ENCODE measurements at places on chromosomes 1 and 21.

- no peak for ATAC-seq
Measured at GRCh38 chr1:4624141-4624715, 30.2 kb upstream of the AJAP1 start.

- ATAC-seq, result no peak
Measured at GRCh38 chr1:31811605-31812004, 4.2 kb downstream of the SPOCD1 start.

DNA sequence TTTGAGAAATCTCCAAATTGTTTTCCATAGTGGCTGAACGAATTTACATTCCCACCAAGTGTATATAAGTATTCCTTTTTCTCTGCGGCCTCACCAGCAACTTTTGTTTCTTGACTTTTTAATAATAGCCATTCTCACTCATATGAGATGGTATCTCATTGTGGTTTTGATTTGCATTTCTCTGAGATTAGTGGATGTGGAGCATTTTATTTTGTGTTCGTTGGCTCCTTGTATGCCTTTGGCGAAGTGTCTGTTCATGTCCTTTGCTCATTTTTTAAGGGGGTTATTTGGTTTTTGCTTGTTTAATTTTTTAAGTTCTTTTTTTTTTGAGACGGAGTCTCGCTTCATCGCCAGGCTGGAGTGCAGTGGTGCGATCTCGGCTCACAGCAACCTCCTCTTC is 45.1 kb upstream of the MPC2 start:
- ATAC-seq, result no peak

GRCh38 chr1:220391491-220391890 is 119.2 kb upstream of the RAB3GAP2 start:
- no peak for ATAC-seq

- peak; percentile 52 for ATAC-seq
Measured at GRCh38 chr1:27634177-27634984, 604 bp downstream of the FGR start.

GRCh38 chr1:182446033-182446669 is 3.8 kb upstream of the RGSL1 start:
- no peak for ATAC-seq

GRCh38 chr1:111565968-111566367 is 53.6 kb upstream of the RAP1A start:
- no peak for ATAC-seq

DNA sequence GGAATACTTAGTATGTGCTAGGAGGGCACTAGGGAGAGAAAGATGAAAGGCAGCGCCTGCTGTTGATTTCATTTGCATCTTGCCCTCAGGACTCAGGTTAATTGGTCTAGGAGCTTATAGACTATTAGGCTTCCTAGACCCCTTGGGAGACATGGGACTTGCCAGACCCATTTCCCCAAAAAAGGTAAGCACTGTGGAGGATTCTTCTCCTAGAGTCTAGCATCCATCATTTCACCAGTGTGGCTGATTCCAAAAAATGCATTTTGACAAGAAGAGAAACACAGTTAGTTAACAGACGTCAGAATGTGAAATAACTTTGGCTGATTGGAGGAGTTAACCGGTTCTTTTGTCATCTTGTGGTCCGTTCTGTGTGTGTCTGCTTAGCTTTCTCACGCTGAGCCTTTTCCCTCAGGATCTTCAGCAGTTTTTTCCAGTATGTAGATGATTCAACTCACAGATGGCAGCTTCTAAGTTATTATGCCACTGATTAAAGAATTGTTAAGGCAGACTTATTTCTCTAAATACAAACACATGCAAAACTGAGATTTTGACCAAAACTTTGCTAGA is 108.8 kb downstream of the KIF26B start:
- ATAC-seq, result no peak

GRCh38 chr1:119099775-119100174 is 40.7 kb downstream of the WARS2 start:
- ATAC-seq, result no peak

DNA sequence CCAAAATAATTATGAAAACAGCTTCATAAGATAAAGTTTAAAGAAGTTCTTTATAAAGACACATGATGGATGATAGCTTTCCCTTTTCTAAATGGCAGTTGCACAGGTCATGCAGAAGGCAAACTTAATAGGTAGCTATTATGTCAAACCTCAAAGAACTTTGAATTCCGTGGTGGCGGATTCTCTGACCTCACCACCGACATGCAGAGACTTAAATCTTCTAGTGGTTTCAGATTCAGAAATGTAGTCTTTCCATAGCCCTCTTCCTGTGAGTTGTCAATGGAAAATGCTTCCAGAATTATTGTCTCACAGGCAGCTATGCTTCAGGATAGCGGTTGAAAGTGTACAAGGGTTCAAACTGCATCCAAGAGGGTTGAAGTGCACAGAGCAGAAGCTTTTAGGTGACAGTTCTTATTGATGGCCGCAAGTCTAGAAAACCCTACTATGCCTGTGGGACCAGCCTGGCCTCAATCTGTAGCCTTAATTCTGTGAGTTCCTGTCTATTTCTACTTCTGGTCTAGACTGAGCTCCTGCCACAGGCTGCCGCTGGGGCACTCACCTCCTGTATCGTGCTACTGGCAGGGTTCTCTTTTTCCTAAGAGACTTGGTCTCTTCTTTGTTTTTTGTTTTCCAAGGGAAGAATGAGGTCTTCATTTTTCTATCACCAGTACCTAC is 117.0 kb upstream of the ERRFI1 start:
- ATAC-seq, result peak; percentile 32

DNA sequence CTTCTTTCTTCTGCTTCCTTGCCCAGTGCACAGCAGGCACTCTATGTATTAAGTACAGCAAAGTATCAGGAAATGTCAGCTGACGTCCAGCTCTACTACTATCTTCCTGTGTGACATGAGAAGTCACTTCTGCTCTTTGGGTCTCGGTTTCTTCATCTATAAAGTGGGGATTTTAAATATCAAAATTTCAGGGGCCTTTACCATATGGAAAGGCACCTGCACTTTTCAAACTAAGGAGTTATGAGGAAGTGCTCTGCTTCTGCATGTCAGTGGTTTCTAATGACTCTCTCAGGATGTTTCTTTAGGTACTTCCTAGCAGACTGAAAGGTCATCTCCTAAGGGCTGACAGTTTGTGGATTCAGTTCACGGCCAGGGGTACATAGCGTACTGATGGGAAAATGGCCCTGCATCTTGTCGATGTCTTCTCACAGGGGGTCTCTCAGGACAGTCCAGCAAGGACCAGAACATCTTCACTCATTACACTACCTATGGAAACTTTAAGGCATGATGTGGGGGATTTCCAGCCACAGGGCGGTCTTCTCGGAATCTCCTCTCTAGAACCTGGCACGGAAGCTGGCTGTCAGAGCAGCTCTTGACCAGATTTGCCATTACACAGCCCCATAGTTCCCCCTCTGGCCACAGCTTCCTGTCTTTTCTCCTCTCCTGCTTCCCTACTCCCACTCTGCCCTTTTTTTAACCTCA is 42.0 kb upstream of the MTF1 start:
- no peak for ATAC-seq

DNA sequence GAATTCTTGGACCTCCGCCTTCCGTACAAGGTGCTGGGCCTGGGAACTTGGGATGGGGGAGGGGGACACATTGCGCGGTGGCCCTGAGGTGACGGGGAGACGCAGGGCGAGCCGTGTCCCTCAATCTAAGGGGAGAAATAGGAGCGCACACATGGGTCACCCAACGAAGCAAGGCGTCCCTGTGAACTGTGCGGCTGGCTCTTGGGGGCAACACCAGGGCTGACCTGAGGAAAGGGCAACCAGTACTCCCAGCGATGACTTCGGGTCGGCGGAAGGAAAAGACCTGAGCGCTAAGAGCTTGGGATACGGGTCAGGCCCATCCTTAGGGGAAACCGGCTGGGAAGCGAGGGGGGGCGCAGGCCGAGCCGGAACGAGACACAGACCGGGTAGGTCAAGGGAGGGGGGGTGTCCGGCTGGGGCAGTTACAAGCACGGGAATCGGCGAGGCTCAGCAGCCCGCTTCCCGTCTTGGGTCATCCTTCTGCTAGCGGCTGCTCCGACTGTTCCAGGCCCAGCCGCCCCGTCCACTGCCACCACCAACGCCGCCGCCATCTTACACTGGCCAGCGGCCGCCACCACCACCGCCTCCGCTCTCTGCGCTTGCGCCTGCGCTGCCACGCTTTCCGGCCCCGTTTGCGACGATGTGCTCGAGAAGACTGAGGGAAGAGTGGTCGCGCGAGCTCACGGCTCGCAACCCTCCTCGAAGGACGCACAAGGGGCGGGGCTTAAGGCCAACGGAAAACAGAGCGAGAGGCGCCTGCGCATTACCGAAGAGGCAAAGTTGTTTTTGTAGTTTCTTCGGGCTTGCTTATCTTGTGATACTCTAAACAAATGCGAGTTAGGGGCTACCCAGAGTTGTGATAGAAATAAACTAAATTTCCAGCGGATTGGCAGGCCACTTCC is at the start of gene DCAF8:
DCAF8 (minus strand) TSS at position 657 of the 902 bp plus-strand sequence. CDS start 18,541 bp downstream, outside the sequence.
- ATAC-seq, result peak; percentile 99

DNA sequence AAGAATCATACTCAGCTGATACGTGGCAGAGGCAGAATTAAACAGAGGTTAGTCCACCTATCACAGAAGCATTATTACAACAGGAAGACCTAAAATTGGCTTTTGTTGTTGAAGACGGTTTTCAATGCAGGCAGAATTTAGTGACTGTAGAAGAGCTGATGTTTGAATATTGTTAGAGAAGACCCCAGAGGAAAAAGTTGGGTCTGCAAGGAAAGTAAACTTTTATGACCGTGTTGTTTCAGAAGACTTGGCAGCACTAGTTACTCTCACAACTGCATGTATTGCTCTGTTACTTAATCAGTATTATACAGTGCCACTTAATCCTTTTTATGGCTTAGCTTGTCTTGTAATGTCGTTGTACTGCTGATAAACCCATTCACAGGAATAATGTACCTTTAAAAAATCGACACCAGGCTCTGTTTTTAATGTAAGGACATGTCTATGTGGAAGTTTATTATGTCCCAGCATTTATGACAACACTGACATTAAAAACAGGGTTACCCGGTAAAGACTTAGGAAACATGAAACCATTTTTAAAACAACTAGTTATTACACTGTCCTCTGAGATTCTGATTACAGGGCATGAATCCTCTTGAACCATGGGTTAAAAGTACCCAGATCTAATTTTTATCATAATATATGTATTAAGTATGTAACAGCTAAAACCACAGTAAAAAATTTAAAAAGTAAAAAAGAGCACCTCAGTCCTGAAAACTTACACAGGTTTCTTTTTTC is 235.4 kb downstream of the TTLL7 start:
- no peak for ATAC-seq

GRCh38 chr1:7040969-7041695 is 255.9 kb downstream of the CAMTA1 start:
- ATAC-seq, result no peak

- no peak for ATAC-seq
Measured at GRCh38 chr1:200665861-200666260, 3.8 kb downstream of the DDX59 start.

GRCh38 chr21:29230551-29231261 is 68.0 kb upstream of the BACH1 start:
- ATAC-seq, result no peak

DNA sequence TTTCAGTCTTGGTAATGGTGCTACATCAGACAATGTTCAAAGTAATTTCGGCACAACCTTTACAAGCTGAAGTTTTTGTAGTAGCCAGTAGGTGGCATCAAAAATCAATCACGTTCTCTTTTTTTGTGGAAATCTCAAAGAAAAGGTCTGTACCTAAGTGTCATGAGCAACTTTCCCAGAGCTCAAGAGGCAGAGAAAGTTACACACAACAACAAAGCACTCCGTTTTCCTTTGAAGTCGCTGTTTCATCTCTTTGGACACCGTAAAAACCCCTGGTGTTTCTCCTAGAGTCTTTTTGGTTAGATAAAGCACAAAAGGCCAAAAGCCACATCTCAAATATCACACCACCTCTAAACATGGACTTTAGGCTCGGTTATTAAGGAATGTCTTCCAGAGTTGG is 131.6 kb downstream of the LHX8 start:
- no peak for ATAC-seq

DNA sequence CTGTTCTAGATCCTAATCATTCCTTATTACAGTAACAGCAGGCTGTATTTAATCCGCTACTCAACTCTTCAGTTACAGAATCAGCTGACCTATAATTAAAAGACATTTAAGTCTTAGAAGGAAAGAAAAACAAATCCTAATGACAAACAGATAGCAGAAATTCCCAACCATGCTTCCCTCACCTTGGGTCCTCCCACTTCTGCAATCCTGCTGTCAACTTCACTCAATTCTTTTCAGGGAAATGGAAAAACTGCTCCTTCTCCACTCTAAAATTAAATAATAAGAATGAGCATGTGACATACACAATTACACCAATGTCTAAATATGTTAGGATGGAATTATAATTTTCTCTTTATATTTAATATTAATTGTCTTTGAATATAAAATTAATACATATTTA is 182.6 kb upstream of the LYPLAL1 start:
- no peak for ATAC-seq

DNA sequence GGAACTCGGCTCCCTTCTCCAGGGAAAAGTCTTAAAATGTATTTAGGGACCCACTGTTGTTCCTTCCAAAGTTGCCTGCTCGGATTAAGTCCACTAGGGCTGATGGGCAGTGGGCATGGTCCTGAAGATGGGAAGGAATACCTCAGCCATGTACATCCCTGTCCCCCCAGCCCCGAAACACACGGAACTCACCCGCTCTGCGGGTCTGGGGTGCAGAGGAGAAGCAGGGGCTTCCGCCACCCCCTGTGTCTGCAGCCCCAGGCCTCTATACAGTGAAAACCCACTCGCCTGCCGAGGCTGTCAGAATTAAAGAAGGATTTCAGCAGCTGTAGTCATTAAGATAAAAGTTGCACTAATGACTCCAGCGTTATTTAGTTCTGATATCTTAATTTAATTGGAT is 212.6 kb upstream of the VAMP3 start:
- ATAC-seq, result no peak

GRCh38 chr1:118960026-118960561 is 28.0 kb downstream of the TBX15 start:
- ATAC-seq, result no peak

DNA sequence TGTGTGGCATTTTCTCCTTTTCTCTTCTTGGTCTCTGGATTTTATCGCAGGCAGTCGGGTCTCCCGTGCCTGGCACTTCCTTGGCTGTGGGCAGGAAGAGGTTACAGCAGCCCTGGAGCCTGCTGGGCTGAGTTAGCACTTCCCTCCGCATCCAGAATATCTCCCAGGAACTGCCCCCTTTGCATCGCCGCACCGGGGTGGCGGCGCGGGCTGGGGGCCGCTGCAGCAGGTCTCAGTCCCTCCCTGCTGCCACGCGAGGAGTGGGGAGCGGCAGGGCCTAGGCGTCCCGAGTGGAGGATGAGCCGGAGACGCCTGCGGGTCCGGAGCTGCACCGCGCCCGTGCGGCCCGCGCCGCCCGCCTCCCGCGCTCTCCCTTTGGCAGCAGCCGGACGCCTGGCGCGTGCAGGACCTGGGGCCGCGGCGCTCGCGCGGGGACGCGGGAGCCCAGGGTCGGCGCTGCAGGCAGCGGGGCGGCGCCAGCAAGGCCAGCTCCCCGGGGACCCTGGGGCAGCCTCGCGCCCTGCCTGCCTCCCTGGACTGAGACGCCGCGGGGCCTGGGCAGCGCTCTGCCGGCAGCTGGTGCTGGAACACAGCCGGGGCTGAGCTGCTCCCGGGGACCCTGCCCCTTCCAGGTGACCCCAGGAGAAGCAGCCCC is 192.8 kb downstream of the PRDM2 start:
- ATAC-seq, result peak; percentile 48

- no peak for ATAC-seq
Measured at GRCh38 chr1:194296201-194296600, 1109.8 kb upstream of the B3GALT2 start.

Measured in gastroesophageal sphincter (tissue), 4 donors.